ENCODE measurements at places on chromosomes 2 and 18.

- DNase-seq = no peak
Observed at GRCh38 chr18:44681076-44681970, 635 bp downstream of the SETBP1 start.

- DNase-seq = no peak
Observed at GRCh38 chr2:36351736-36352349, 3.7 kb upstream of the CRIM1 start.

- DNase-seq = no peak
Observed at GRCh38 chr2:156489750-156490465, 53.7 kb downstream of the GPD2 start.

DNA sequence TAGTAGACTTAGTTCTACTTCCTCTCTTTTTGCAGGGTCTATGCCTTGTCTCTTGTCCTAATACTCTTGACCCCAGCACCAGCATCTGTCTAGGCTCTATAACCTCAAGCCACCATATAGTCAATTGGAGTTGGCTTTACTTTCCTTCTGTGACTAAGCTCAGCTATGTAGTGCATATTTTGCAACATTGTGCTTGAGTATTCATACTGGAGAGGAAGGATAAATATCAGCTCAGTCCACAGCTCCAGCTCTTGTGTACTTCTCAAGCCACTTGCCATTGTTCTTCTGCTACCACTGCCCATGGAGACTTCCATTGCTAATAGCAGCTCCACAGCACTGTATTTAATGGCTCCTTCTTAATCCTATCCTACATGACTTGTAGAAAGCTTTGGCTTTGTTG is 35.5 kb upstream of the CD28 start:
- no peak for DNase-seq

DNA sequence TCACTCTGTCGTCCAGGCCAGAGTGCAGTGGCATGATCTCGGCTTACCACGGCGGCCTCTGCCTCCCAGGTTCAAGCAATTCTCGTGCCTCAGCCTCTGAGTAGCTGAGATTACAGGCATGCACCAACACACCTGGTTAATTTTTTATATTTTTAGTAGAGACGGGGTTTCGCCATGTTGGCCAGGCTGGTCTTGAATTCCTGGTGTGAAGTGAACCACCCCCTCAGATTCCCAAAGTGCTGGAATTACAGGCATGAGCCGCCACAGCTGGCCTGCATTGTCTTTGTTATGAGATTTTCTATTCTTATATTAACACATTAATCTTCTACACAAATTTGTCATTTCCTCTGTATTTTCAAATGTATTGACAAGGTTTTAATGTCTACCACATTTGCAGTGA is 75.2 kb downstream of the SEPTIN10 start:
- no peak for DNase-seq

- no peak for DNase-seq
Observed at GRCh38 chr2:141709756-141710155, 421.1 kb downstream of the LRP1B start.

- no peak for DNase-seq
Observed at GRCh38 chr2:138356178-138356577, 145.4 kb upstream of the SPOPL start.

DNA sequence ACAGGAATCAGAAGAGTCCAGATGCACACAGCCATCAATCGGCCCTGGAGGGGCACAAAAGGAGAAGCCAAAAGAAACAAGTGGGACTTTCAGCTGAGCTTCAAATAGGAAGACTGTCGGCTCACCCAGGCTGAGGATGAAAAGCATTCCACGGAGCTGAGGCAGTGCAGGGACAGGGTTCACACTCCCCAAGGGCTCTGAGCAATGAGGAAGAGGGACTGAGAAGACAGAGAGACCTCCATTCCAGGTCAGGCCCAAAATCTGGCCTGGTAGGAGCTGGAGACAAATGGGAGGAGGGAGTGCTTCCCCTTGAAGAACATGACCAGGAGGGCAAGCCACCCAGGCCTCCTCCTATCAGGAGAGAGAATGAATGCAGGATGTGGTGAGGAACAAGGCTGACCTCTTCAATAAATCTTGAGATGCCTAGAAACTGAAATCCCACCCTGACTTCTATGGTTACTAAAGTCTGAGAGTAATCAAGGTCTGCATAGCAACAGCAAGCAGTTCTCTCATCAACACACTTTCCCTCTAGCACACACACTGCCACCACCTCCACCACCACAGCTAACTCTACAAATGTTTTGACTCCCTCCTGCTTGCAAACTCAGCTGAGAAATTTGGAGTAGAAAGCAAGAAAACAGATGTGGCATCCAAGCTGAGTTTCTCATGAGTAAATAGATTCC is 434.4 kb downstream of the TNS1 start:
- no peak for DNase-seq

- DNase-seq = no peak
Observed at GRCh38 chr18:44842588-44843412, 162.1 kb downstream of the SETBP1 start.

GRCh38 chr2:229084447-229084846 is 186.6 kb downstream of the PID1 start:
- no peak for DNase-seq

DNA sequence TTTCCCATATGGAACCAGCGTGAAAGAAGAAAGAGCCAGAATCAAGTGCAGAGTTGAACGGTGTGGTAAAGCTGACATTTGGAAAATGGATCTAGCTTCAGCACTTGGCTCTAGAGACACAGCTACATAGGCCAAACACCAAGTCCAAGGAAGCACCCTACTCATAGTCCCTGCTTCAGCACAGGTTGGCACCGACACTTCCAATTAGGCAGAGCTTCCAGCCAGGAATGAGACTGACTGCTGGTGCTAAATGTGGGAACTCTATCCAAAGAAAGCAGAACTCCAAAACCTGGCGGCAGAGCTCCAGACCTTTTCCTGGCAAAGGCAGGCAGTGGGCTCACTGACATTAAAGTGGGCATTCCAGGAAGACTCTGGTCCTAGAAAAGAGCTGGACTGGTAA is 125.4 kb upstream of the CTNNA2 start:
- DNase-seq = no peak

DNA sequence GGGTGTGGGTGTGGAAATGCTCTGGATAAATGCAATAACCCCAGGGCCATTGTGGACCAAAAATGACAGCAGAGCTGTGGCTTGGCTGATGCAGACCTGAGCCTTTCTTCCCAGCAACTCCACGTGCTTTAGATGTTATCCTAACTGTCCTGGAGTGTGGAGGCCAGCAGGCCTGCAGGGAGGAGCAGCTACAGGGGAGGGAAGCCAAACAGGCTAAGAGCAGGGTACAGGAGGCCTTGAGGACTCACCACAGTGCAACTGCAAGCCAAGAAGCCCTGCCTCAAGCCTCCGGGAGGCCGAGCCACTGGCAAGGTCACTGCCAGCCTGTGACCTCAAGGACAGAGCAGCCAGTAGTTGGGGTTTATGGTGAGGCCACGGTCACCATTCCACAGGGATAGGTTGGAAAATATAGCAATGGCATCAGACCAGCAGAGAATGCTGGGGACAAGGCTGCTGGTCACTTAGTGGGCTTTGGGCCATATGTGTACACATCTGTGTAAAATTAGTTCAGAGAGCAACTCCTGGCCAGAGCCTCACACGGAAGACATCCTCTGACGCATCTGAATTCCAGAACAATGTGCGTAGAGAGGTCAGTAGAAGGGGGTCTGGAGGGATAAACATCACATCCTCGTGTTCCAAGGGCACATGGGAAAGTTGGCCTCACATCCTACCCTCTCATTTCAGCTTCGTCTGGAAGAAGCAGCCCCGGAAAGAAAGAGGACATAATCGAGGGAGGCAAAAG is 76.2 kb upstream of the UPP2 start:
- DNase-seq = no peak

DNA sequence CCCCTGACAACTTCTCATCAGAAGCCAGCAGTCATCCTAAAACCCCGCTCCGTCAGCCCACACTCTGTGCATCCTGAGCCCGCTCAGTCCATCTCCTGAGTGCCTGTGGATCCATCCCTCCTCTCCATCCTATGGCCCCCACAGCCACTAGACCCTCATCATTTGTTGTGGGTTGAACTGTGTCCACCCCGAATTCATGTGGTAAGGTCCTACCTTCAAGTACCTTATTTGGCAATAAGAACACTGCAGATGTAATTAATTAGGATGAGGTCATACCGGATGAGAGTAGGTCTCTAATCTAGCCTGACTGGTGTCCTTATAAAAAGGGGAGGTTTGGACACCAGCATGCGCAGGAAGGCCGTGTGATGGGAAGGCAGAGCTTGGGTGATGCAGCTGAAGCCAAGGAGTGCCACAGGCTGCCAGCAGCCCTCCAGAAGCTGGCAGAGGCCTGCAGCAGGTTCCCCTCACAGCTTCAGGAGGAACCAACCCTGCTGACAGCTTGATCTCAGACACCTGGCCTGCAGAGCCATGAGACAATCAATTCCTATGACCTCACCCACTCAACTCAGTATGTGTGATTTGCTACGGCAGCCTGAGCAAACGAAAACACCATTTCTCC is 192.4 kb downstream of the ZBTB7C start:
- DNase-seq = no peak

DNA sequence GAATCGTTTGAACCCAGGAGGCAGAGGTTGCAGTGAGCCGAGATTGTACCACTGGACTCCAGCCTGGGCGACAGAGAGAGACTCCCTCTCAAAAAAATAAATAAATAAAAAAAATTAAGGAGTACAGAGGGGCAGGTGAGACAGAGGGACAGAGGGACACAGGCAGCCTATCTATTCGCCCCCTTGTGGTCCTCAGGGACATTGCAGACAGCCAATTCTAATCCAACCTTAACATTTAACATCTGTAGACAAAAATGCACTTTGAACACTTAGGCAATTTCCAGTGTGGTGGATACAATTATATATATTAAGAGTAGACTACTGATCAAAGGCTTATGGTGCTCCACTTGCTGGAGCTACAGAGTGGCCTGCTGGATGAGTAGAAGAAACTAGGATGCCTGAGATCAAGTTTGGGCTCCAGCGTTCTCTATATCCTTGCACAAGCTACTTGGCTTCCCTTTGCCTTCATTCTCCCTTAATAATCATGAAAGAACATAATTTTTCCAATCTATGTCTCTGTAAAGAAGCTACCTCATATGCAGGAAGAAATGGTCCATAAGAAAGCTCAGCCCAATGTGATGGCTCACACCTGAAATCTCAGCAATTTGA is 8.2 kb upstream of the SMARCAL1 start:
- no peak for DNase-seq

DNA sequence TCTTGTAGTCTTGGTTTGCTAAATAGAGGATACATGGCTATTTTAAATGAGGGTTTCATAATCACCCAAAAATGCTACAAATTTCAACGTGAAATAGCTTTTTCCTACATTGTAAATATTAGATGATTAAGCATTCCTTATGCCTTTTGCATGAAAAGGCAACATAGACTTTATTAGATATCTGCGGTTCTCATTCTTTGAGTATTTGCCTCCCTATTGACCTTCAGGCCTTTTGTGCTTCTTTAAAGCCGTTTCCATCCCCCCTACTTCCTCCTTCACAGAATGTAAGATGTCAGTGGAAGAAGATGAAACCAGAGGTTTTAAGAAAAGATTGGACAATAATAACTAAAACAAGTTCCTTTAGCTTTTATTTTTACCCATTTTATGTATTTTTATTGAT is 144.1 kb downstream of the UBE2E3 start:
- no peak for DNase-seq

DNA sequence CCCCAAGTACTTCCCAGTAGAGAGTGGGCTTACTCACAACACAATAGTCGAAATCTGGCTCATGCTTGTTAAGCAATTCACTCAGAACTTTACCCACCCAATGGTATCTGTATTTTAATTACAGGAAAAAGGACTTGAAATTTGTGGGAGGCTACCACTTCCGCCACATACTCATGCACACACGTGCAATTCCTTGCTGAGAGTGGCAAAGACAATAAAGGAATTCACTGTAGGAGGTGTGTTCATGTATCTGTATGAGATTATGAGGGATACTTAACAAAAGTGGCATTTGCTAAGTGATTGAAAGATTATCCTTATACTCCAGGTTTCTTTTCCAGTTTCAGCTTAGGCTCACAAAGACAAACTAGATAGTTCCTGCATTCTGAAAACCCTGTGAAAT is 14.9 kb upstream of the LYPD6 start:
- no peak for DNase-seq

- DNase-seq = no peak
Observed at GRCh38 chr2:207830778-207831438, 61.2 kb upstream of the FZD5 start.

DNA sequence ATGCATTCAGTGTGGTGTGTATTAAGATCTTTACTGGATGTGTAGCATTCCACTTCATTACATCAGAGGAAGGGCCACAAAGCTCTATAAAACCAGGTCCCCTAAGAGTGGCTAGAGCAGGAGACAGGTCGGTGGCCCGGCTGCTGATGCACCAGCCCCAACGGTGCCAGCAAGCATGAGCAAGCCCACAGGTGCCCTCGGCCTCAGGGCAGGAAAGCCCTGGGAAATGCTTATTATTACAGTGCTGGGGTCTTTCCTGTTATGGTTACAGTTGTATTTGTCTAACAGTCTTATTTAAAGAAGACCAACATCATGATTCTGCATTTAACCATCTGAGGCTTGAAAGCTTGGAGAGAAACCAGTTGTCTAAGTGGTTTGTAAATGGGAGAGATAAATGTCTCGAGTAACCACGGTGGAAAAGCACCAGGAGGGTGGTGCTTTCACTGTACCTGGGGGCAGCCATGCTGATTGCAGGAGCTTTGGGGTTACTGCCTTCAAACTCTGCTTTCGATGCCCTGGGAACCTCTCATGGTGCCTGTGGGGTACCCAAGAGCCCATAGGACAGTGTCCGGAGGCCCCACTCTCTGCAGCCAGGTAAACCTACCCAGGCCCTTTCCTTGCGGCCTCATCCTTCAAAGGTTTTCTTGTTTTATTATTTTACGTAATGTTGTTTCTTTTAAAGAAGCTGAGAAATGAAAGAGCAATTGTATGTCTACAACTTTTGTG is 133.1 kb downstream of the SH3RF3 start:
- DNase-seq = no peak

GRCh38 chr2:1350111-1350510 is 63.2 kb upstream of the TPO start:
- no peak for DNase-seq

- no peak for DNase-seq
Observed at GRCh38 chr2:138023976-138024375, 59.7 kb downstream of the HNMT start.

- DNase-seq = no peak
Observed at GRCh38 chr2:46679761-46680160, 200.4 kb downstream of the TMEM247 start.

- no peak for DNase-seq
Observed at GRCh38 chr2:124836416-124836815, 811.3 kb downstream of the CNTNAP5 start.

GRCh38 chr2:172234716-172235691 is 132.3 kb upstream of the DLX2 start:
- DNase-seq = no peak
